ENCODE measurements at places on chromosomes 11 and 22.

DNA sequence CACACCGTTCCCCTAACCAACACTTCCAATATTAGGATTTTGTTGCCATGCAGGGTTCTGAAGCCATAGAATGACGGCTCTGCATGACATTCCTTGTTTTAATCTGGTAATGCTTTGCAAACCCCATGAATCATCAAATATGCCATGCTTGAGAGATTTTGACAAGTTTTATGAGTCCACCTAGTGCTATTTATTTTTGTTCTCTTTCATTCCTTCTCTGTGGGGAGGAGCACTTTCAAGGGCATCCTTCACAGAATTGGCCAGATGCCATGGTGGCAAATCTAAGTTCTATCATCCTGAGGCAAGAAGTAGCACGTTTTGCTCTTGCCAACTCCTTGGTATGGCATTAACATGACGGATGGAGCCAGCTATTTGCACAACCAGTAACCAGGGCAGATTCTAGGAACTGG is 268.4 kb downstream of the FAM76B start:
- DNase-seq: no peak

DNA sequence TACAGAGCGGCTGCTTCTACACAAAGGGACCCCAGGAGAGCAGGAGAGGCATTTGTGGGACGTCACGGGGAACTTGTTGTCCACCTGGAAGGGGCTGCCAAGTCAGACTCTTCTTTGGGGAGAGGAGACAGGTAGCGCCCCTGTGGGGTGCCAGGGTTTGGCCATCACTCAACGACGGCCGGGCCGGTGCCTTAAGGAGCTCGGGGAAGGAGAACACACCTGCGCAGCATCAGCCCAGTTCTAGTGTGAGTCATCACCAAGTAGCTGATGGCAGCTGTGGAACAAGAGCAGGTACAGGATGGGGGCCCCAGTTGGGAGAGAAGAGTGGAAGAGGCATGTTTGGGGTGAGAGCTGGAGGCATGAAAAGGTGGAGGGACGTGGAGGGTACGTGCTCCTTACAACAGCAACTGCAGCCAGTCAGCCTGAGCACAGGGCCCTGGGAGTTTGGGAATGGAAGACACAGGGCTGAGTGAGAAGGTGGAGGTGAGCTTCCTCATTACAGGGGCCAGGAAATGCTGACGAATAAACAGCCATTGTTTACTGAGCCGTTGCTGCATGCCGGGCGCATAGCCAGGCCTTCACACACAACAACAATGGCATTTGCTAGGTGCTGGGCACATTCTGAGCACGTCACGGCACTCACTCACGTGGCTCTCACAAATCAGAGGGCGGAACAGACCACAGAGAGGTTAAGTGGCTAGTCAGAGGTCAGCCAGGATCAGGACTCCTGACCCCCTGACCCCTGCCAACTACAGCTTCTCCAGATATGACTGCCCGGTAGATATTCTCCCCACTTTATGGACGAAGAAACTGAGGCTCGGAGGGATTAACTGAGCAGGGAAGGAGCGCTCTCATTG is 29.1 kb upstream of the TP53I11 start:
- DNase-seq: no peak

DNA sequence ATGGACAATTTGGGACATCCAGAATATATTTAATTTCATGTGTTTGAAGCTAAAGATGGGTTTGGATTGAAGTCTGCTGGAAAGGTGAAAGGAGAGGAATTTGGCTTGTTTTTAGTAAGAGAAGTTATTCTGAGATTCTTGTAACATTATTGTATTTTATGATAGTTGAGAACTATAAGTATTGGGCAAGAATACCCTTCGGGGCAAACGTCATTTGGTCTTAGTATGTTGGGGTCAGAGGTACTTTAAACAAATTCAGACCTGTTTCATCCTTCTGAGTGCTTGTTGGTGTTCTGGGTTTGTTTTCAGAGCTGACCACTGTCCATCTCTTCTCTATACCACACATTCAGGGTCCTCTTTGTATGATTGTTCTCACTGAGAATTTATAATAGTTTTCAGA is 19.5 kb downstream of the PANX1 start:
- no peak for DNase-seq

DNA sequence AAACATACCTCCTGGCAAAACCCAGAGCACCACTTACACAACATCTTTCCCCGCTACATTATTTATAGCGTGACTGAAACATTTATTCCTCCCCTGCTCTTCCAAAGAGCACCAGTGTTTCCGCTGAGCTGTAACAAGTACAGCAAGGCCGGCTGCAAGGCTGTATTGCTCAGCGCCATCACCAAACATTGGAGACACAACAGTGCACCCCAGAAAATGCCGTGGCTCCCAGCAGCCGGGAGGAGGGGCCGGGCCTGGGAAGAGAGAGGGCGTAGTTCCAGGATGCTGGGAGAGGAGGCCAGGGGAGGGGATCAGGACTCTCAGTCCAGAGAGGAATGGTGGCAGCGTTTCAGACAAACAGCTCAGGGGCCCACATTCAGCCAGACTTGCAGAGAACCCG is 133.2 kb downstream of the DSCAML1 start:
- DNase-seq: no peak

- no peak for DNase-seq
These were observed 8.8 kb downstream of the CASTOR1 start for GRCh38 chr22:30280505-30280904.

DNA sequence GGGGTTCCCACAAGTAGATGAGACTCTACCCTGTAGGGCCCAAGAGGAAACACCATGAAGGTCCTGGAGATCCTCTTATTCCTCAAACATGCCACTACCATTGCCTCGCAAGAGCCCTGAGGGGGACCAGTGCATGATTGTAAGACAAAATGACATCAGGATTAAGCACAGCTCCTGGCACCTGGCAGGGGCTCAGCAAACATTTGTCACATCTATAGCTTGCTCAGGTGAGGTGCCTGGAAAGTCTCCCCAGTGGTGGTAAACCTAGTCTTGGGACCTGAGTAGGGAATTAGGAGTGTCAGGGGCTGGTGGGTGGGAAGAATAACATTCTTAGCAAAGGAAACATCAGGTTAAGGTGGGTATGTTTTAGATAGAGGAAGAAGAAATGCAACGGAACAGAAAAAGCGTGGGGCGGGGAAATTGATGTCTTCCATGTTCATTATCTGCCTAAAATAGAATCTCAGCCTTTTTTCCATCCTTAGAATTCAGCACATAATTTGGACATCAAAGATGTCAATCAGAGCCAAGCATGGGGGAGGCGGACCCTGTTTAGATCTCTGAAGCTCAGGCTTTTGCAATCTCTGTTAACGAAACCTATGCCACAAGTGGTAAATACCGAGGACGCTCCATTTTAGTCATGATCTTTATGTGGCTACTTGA is 924 bp downstream of the YPEL1 start:
- DNase-seq: no peak

GRCh38 chr11:10502065-10502680 is 38.8 kb downstream of the RNF141 start:
- no peak for DNase-seq

- DNase-seq: no peak
These were observed 2.5 kb upstream of the CALCA start for GRCh38 chr11:14974515-14975251.

DNA sequence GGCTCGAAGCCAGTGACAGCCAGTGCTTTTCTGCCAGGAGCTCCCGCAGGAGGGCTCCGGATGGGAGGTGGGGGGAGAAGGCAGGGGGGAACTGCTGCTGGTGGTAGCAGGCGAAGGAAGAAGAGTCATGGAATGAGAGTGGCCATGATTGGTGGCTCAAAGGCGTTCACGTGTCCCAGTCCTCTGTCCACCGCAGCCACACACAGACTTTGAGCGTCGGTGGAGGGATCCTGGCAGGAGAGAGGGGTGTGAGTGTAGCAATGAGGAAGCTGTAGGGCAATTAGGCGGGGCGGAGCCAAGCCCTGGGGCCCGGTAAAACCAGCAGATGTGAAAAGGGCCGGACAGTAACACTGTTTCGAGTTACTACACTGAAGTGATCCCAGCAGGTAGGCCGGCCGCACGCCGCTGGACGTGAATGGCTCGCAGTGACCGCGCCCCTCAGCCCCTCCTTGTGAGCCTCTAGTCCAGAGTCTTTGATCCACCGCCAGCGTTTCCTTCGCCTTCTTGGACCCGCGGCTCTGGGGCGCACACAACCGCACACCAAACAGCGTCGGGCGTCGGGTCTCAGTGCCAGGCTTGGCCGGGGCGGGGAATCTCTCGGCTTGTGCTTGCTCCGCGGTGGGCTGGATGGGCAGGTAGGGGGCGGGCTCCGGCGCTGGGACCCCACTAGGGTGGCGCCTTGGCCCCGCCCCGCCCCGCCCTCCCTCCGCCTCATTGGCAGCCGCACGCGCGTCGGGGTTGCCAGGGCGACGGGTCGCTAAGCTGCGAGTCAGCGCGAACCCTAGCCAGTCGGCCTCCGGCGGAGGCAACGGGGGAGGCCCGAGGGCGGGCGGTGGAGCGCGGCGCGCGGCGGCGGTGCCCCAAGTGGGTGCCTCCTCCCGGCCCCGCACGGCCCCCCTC is at the start of gene LRRC10B:
LRRC10B (plus strand) TSS at position 788 of the 900 bp plus-strand sequence. CDS start 250 bp downstream, outside the sequence.
- DNase-seq: peak; percentile 63

DNA sequence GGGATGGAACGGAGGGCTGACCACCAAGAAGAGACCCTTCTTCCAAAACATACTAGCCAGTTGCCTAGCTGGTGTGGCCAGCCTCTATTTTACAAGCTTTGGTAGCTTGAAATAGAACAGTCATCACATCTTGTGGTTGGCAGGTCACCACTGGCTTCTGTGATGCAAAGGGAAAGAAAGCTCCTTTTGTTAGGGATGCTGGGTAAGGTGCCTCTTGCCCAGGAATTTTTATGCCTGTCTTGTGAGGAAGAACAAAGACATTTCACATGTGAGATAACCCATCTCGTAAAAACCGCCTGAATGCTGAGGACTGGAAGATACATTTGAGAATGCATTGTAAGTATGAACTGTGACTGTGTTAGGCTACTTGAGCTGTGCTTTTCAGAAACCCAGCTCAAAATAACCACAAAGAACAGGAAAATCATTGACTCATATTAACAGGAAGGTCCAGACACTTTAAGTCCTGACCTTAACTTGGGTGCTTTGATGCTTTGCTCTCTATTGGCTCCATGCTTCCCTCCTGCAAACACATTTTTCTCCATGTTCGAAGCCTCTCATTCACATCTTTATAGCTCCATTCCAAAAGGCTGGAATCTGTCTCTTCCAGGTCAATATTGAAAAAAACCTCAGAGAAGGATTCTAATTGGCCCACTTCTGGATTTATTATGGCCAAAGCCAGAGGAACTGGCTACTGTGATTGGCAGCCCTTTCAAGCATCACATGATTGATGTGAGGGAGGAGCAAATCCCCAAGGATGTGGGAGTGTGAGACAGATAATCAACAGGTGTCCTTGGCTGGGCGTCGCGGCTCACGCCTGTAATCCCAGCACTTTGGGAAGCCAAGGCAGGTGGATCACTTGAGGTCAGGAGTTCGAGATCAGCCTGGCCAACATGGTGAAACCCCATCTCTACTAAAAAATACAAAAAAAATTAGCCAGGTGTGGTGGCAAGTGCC is 53.9 kb downstream of the MICAL2 start:
- DNase-seq: no peak

DNA sequence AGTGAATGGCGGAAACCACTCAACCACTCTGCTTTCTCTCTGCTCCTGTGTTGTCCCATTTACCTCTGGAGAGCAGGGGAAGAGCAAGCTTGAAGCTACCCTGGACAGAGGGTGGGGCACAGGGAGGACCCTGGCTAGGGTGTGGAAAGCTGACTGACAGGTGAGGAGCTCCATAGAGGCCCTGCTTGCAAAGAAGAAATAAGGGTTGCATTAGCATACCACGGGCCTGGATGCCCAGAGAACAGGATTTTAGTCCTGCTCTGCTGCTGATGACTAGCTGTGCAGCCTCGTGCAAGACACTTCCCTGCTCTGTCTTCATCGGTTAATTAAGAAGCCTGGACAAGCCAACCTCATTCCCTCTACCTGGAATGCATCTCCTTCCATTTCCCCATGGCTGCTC is 135.0 kb downstream of the BUD13 start:
- DNase-seq: no peak

- DNase-seq: no peak
These were observed 169.0 kb downstream of the CRYBB2 start for GRCh38 chr22:25388415-25388814.

- DNase-seq: no peak
These were observed 493.8 kb downstream of the NTM start for GRCh38 chr11:131864228-131864627.

- DNase-seq: no peak
These were observed 412 bp downstream of the C11orf86 start for GRCh38 chr11:66975405-66976027.

- DNase-seq: no peak
These were observed 720.1 kb downstream of the DLG2 start for GRCh38 chr11:84906995-84907394.

DNA sequence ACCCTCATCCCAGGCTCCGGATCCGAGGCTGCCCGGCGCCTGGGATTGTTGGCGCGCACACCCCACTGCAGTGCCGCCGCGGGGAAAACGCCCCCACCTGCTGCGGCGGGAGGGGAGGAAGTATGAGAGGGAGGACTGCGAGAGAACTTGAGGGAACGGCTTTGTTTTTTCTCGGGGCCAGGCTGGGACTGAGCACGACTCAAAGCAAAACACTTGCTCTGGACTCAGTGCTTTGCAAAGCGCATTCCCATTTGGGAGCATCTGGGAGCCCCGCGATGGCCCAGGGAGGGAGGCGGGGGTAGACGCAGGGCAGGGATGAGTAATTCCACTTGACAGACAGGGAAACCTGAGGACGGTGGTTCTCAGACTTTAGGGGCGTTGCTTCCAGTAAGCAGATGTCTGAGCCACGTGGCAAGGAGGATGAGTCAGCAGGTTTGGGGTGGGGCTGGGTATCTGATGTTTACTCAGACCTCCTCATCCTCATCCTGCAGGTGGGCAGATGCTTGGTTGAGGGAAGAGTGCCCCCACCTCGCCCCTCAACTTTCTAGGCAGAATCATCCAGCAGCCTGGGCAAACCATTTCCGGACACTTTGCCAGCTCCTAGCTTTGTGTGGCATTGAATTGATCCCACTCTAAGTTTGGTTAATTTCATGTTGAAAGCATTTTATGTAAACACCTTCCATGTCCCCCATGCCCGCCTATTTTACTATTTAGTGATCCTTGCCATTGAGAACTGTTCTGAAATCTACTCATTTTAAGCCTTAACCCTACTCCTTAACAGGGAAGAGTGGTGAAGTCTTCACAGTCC is 1.5 kb downstream of the MIAT start:
- DNase-seq: no peak

- DNase-seq: no peak
These were observed 15.2 kb upstream of the CDC42EP1 start for GRCh38 chr22:37544955-37545702.

- no peak for DNase-seq
These were observed 19.5 kb downstream of the PVALB start for GRCh38 chr22:36797374-36797773.

GRCh38 chr22:39567135-39567946 is 3.2 kb upstream of the CACNA1I start:
- DNase-seq: no peak

GRCh38 chr11:3182462-3182852 is 17.3 kb upstream of the OSBPL5 start:
- DNase-seq: no peak

DNA sequence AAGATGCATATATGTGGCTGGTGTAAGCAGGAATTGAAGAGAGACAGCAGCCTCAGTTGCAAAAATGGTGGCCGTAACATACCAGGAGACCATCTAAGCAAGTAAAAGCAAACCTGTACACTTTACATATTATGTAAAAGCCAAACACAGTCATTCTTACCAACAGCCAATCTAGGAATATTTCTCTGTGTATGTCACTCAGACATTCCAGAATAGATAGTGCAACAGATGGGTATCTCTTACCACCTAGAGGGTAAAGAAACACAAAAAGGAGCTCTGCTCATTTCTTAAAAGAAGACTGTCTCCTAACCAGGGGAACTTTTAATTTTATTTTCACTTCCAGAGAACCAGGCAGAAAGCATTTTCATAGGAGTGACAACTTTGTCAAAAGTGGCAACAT is 38.7 kb downstream of the GLYAT start:
- no peak for DNase-seq

All from NCI-H1048 (cell line).